ENCODE measurements at places on chromosomes 4 and X.

- no peak for DNase-seq
Measured at GRCh38 chr4:157997296-157997695, 175.5 kb downstream of the GASK1B start.

DNA sequence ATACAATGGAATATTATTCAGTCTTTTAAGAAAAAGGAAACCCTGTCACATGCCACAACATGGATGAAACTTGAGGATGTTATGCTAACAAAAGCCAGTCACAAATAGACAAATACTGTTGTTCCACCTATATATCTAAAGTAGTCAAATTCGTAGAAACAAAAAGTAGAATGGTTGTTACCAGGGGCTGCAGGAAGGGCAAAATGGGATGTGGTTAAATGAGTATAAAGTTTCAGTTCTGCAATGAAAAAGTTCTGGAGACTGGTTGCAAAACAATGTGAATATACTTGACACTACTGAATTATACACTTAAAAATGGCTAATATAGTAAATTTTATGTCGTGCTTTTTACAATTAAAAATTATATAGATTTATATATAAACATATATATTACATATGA lies 12.2 kb downstream of the SPOCK3 start:
- peak; percentile 35 for DNase-seq

GRCh38 chrX:10598540-10598939 lies 21.8 kb downstream of the MID1 start:
- DNase-seq, result no peak

GRCh38 chrX:13938051-13938828 lies 91.5 kb downstream of the GEMIN8 start:
- DNase-seq, result no peak

- DNase-seq, result no peak
Measured at GRCh38 chr4:94623126-94623911, 134.4 kb upstream of the BMPR1B start.

DNA sequence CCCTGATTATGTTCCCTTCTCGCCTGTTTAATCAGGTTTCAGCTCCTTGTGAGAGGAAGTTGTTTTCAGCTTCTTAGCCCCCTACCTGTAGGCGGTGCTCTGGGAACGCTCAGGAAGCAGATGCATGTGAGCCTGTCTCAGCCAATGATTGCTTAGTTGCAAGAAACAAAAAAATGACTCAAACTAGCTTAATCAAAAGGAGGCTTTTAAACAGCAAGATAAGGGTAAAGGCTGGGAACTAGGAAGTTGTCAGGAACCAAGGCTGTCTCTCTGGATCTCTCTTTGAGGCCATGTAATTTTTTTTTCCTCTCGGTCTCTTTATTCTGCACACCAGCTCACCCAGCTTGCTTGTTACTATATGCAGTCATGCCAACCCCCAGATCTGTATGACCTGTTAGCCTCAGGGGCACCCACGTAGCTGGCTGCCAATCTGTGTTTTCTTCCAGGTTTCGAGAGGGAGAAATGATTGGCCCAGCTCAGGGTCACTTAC lies 109.1 kb downstream of the PTTG2 start:
- peak; percentile 64 for DNase-seq

DNA sequence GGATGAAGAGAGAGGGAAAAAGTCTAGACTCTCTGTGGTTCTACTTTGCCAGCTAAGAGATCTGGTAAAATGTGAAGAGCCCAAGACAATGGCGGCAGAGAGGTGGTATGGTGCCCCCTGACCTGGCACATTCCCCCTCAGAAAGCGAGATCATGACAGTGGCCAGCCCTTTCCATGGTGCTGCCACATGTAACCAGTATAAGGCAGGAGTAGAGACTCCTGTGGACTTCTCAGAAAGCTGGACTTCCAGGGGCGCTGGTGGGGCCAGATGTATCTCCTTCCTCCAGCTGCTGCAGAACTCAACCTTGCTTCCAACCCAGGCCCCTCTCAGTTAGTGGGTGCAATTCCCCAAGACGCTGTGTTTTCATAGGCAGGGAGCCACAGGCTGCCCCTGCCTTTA lies 9.6 kb downstream of the CTAG1A start:
- DNase-seq, result no peak

DNA sequence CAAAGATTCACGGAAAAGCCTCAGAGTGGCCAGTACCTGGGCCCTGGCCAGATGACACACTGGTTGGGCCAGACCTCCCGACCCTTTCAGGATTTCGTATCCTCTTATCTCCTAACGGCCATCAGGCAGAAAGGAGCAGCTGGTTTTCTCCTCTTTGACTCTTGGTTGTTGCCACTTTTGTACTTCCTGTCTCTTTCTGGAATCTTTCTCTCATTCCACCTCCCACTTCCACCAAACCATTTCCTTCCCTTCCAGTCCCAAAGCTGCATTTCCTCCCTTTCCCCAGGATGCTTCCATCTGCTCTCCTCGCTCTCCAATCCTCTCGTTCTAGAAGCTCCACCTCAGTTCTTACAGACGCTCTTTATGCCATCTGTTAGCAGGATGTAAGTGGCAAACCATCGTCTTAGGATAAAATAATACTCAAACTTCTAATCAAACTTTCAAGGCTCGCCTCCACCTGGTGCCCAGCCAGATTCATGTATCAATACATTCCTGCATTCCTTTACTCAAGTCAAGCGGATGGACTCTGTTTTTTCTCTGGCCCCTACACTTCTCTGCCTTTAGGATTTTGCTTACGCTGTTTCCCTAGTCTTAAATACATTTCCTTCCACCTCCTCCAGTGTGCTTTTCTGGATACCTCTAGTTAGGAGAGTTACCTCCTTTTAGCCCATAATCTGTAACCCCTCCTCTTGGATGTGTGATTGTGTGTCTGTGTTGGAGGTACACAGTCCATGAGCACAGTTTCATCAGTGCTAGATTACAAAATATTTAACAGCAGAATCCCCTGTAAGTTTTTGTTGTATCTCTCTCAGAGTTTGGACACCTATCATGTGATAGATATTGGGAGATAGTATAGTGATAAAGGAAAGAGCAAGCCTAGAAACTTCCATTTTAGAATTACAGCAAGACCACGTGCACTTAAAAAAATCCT lies 70.4 kb downstream of the LDB2 start:
- no peak for DNase-seq

- DNase-seq, result no peak
Measured at GRCh38 chr4:25107827-25108516, 52.3 kb downstream of the SEPSECS start.

DNA sequence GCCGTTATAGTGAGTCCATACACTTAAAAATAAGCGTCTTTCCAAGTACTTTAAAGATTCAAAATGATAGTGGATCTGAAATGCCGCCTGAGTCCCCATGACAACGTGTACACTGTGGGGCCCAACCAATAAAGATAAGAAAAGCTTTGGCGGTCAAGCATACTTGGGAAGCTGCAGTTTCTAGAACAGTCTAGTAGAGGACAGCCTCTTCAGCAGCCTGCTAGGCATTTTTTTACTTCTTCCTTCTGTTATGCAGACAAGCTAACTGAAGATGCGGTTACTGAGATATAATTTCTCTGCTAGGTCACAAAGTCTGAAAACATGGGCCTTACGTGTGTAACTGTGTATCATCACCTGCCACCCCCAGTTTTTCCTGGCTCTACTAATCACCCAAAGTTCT lies 402 bp upstream of the UPRT start:
- no peak for DNase-seq

DNA sequence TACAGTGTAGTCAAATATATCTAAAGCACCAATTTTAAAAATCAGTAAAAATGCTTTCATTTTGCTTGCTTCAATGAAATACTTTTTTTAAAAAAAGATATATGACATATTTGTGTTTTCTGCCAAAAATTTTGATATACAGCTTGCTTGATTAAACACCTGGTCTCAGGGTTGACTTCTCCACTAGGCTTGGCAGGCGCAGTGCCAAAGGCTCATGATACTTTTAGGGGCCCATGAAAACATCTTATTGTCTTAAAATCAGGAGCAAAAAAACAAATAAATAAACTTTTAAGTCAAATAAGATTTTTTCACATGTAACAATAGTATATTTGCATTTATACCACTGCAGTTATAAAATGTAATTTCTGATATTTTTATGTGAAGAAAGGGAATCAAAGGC lies 95.6 kb downstream of the ADGRA3 start:
- DNase-seq, result no peak

GRCh38 chr4:87108142-87108546 lies 112.3 kb downstream of the KLHL8 start:
- no peak for DNase-seq

DNA sequence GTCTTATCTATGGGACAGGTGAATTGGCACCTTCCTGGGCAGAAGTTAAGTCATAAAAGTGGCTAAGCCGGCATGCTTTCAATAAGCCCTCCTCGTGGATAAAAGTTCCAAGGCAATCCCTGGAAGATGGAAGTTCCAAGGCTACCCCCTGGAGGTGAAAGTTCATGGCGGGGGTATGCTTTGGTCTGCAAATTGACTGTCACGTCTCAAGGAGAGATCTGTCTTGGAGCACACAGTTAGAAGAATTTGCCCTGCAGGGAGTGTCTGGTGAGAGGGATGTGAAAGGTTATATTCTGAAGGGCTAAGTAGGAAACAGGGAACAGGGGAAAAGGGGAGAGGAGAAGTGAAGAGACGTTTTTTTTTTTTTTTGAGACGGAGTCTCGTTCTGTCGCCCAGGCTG lies 26.2 kb upstream of the GPR173 start:
- DNase-seq, result no peak

GRCh38 chr4:1470816-1471442 lies 64.7 kb upstream of the NKX1-1 start:
- no peak for DNase-seq

GRCh38 chr4:80239480-80240150 lies 26.8 kb upstream of the FGF5 start:
- DNase-seq, result no peak

GRCh38 chrX:572538-573124 lies 58.0 kb upstream of the SHOX start:
- DNase-seq, result no peak

GRCh38 chrX:17655211-17656034 lies 81.9 kb upstream of the SCML1 start:
- no peak for DNase-seq

GRCh38 chrX:9298221-9298620 lies 166.6 kb upstream of the TBL1X start:
- no peak for DNase-seq

DNA sequence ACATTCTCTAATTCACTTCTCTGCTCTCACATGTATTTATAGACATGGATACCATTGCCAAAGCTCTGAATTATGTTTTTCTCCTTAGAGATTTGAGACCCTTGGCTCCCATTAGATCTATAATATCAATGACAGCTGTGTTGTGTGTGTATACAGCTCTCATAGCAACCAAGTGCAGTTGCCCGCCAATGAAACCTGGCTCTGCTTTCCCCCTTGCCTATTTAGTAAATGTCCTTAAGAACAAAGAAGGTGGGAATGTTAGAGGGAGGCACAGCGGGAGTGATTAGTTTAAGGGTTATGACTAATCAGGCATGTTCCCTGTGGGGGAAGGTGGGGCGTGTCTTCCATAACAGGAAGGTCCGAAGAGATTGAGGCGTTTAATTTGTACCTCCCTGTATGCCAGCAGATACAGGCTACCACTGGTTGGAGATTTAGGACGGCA lies 100.5 kb upstream of the TBC1D9 start:
- DNase-seq, result no peak

GRCh38 chrX:88244066-88244465 lies 503.0 kb upstream of the CPXCR1 start:
- no peak for DNase-seq

- no peak for DNase-seq
Measured at GRCh38 chr4:182704077-182704476, 213.1 kb downstream of the DCTD start.

- DNase-seq, result no peak
Measured at GRCh38 chr4:163193717-163194116, 27.0 kb upstream of the NAF1 start.

- DNase-seq, result no peak
Measured at GRCh38 chrX:143674926-143675325, 39.0 kb upstream of the SLITRK4 start.

GRCh38 chr4:52099860-52100461 lies 48.9 kb downstream of the SPATA18 start:
- no peak for DNase-seq

GRCh38 chr4:116223040-116223732 lies 862.2 kb downstream of the TRAM1L1 start:
- DNase-seq, result no peak

DNA sequence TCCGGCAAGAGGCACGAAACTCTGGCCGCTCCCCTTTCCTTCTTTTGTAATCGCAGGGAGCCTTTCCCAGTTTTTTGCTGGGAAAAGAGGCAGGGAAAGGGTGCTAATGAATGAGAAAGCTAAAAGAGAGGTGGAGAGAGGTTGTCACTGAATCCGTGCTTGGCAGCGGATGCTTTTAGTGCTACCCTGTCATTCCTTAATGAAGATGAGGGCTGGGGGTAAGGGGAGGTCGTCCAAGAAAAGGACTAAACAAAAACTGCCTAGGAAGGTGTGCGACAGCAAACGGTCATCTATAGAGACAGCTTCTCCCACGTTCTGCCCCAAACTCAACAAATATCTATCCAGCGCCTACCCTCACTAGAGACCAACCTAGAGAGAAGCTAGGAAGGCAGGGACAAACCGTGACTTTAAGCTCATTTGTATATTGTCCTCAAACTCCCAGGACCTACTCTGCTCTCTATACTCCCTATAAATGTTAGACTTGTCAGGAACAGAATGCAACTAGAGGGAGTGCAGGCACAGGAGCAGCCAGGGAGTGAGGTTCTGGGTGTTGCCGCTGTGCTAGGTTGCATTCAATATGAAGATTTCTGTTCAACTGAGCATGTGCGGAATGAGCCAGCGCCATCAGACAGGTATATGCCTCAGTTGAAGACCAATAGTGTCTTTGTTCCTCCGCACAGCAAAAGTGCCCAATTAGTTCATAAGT lies 777 bp upstream of the CASK start:
- peak; percentile 16 for DNase-seq

DNA sequence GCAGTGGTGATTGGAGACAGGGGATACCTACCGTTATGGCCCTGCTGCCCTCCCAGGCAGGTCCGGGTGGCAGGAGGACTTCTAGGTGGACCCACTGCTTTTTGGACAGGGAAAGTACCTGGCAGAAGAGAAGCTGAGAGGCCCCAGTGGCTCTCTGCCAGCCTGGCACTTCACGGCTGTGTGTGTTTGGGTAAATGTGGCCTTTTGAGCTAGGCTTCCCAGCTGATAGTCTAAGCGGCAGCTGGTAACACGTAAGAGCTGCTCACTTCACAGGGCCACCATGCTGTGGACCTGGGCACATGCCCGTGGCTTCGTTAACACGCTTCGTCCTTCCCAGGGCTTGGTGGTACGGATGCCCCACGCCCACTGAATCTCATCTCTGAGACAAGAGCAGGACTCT lies 92.0 kb upstream of the CLCN4 start:
- DNase-seq, result no peak
